ENCODE measurements at places on chromosomes 2 and 18. TPM values are rescaled to one million over a fixed set of nuclear protein-coding genes. Genes with fewer than 3 reads are reported as not detected.
A peak's percentile ranks its signal among the peaks of the same experiment; 100 is the strongest.

The MARCO gene
- not detected for polyA plus RNA-seq

- no peak for DNase-seq
- peaks cover 1% of the 10 kb centered on the region for H3K27me3 ChIP-seq
- no peak overlapping the region for H3K4me3 ChIP-seq
- no peaks in the 10 kb centered on the region for H3K4me1 ChIP-seq
Measured at GRCh38 chr2:160256507-160256906, 56.4 kb upstream of the ITGB6 start.

DNA sequence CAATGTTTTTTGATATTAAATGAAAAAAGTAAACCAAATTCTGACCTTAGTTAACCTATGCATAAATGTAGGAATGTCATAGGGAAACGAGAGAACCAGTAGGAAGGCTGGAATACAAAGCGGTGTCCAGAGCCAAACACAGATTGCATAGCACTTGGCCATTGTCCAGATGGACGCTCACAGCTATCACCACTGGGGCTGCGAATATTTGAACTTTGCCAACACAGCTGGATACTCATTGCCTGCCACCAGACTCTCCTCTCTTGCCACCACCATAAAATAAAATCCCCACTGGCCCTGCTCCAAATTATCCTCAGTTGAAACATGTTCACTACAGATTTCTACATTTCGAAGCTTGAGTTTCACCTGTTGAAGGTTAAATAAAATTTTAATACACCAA lies 159.3 kb upstream of the GULP1 start:
- no peaks in the 10 kb centered on the region for H3K36me3 ChIP-seq
- no peak overlapping the region for H3K27ac ChIP-seq
- no peak for DNase-seq
- H3K4me1 ChIP-seq = no peaks in the 10 kb centered on the region
- no peaks in the 10 kb centered on the region for H3K27me3 ChIP-seq

DNA sequence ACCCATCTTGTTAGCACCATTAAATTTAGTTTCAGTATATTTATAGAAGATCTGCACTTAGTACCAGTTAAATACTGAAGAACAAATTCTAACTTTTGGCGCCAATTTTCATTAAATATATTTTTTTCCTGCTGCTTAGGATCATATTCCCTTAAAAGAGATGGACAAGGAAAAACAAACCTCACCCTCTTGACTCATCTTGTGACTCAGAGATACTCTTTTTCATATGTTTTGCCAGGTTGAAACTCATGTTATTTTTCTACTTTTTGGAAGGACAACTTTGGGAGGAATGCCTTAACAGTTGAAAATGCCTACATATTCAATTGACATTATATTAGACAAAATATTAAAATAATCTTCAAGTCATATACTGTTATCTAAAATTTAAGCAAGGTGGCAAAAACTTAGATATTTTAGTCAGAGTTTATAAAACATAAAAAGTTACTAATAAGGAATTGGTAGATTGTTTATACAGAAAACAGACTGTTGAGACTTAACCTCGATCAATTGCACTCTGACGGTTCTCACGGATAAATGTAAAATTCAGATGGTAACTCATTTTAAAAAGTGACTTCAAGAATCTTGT lies 36.2 kb downstream of the PNO1 start:
- no peak for DNase-seq
- peaks cover 18% of the 10 kb centered on the region for H3K4me1 ChIP-seq
- H3K36me3 ChIP-seq = no peaks in the 10 kb centered on the region
- no peaks in the 10 kb centered on the region for H3K27me3 ChIP-seq

- H3K36me3 ChIP-seq = no peaks in the 10 kb centered on the region
- peak; percentile 56 for DNase-seq
- H3K27ac ChIP-seq = peak overlapping the region; percentile 80
- H3K27me3 ChIP-seq = no peaks in the 10 kb centered on the region
- peaks cover 20% of the 10 kb centered on the region for H3K4me1 ChIP-seq
Measured at GRCh38 chr2:239380831-239381708, 19.8 kb downstream of the HDAC4 start.

GRCh38 chr2:26477911-26478253 lies at the start of gene OTOF:
Gene OTOF, minus strand, starts transcription at chr2:26478124.
- no peak within 1 kb of the TSS for H3K27ac ChIP-seq
- H3K27me3 ChIP-seq = no peaks in the 10 kb centered on the region
- no peaks in the 10 kb centered on the region for H3K36me3 ChIP-seq
- no peak within 1 kb of the TSS for H3K4me3 ChIP-seq
- no peak for DNase-seq

The SPR gene
- not detected for polyA plus RNA-seq

DNA sequence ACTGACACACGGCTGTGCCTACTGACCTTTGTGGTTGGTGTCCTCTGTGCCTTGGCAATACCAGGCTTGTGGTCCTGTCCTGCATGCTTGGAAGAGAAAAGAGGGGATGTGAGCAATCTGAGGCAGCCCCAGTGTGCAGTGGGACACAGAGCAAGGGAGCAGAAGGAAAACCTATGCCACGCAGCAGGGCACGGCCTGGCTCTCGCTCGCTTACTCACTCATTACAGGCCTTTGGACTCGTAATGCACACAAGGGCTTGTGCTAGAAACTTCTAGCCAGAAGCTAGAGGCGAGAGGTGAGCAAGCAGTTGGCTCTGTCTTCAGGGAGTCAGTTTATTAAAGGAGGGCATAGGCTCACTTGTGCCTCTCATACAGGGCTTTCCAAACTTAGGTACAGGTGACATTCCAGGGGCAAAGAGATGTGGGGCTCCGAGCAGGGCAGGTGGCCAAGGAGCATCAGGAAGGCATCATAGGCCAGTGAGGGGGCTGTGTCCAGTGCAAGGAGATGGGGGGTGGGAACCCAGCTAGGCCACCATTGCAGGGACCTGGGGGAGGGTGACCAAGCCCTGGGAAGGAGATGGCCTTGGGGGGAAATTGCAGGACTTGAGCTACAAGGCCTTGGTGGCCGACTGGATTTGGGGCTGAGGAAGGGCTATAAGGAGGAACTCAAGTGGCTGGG lies 100.8 kb downstream of the DYSF start:
- H3K4me3 ChIP-seq = no peak overlapping the region
- H3K27me3 ChIP-seq = no peaks in the 10 kb centered on the region
- H3K36me3 ChIP-seq = no peaks in the 10 kb centered on the region

DNA sequence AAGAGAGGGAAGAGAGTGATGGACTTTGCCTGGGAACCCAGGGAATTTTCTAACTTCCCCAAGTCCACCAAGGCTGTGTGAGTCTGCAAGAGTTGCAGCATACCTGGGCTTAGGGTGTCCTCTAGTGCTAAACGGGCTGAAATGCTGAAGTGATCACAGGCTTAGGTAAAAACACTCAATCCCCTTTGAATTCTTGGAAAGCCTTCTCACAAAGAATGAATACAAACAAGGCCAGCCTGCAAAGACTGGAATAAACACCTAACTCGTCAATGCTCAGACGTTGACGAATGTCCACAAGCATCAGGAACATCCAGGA lies 30.0 kb upstream of the BMP10 start:
- no peaks in the 10 kb centered on the region for H3K27me3 ChIP-seq
- H3K36me3 ChIP-seq = no peaks in the 10 kb centered on the region

GRCh38 chr2:186946896-186947467 lies 98.0 kb upstream of the ZSWIM2 start:
- H3K36me3 ChIP-seq = no peaks in the 10 kb centered on the region
- no peak overlapping the region for H3K4me3 ChIP-seq
- no peak overlapping the region for H3K27ac ChIP-seq
- DNase-seq = no peak
- no peaks in the 10 kb centered on the region for H3K27me3 ChIP-seq

DNA sequence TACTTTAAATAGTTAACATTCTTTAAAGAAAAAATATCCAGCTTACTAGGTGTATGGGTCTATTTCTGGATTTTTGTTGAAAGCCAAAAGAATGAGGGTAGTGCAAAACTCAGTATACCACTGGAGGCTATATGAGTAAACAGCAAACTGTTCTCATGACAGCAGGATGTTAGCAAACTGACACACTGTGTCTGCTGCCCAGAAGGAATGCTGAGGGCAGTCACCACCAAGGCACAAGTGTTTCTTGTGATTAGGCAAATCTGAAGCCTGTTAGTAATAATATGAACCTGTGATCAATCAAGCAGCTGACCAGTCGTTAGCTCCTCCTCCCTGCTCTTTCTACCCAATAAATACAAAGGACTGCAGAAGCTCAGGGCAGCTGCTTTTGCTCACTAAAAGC lies 50.5 kb upstream of the SULT1C3 start:
- H3K4me3 ChIP-seq = no peak overlapping the region
- no peak overlapping the region for H3K27ac ChIP-seq
- no peaks in the 10 kb centered on the region for H3K36me3 ChIP-seq
- peaks cover 2% of the 10 kb centered on the region for H3K27me3 ChIP-seq

The HIBCH gene
- 22.7 TPM for polyA plus RNA-seq

The FOXI3 gene
- polyA plus RNA-seq = not detected

The GPR45 gene
- not detected for polyA plus RNA-seq

The SPP2 gene
- not detected for polyA plus RNA-seq

DNA sequence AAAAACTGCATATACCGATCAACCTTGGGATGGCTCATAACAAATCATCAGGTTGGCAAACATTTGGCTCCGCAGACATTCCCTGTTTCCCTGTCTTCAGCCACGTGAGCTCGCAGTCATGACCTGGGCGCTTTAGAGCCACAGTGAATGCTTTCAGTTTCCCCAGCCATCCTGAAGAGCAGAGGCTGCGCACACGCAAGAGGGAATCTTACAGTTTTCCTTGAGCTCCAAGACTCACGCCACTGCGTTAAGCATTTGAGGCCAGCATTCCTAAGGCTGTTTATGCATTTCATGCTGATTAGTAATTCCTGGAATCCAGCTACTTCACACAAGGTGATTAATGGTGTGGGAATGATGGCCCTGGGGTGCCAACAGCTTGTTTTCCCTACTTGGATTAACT lies 95.1 kb downstream of the MTCL1 start:
- H3K27ac ChIP-seq = no peak overlapping the region
- no peaks in the 10 kb centered on the region for H3K36me3 ChIP-seq
- H3K4me3 ChIP-seq = no peak overlapping the region
- no peaks in the 10 kb centered on the region for H3K4me1 ChIP-seq
- DNase-seq = no peak

GRCh38 chr2:108288534-108289106 lies at the start of gene SULT1C2:
Gene SULT1C2, plus strand, starts transcription at chr2:108288895. Its CDS starts 4,773 bp downstream, at chr2:108293668.
- H3K27ac ChIP-seq = no peak within 1 kb of the TSS

The TACR1 gene
- polyA plus RNA-seq = not detected

- H3K27me3 ChIP-seq = no peaks in the 10 kb centered on the region
- DNase-seq = no peak
- H3K36me3 ChIP-seq = no peaks in the 10 kb centered on the region
- no peak overlapping the region for H3K27ac ChIP-seq
Measured at GRCh38 chr18:2513616-2514015, 57.7 kb downstream of the METTL4 start.

- H3K36me3 ChIP-seq = no peaks in the 10 kb centered on the region
- no peak overlapping the region for H3K4me3 ChIP-seq
- no peak overlapping the region for H3K27ac ChIP-seq
- no peaks in the 10 kb centered on the region for H3K4me1 ChIP-seq
Measured at GRCh38 chr2:71832844-71833243, 314.8 kb downstream of the CYP26B1 start.

- no peaks in the 10 kb centered on the region for H3K36me3 ChIP-seq
- no peaks in the 10 kb centered on the region for H3K4me1 ChIP-seq
Measured at GRCh38 chr2:26632624-26633185, 8.5 kb downstream of the CIB4 start.

- H3K27ac ChIP-seq = no peak overlapping the region
- H3K27me3 ChIP-seq = no peaks in the 10 kb centered on the region
- H3K36me3 ChIP-seq = no peaks in the 10 kb centered on the region
- H3K4me1 ChIP-seq = no peaks in the 10 kb centered on the region
- DNase-seq = no peak
Measured at GRCh38 chr2:99725820-99726219, 236.0 kb upstream of the REV1 start.

GRCh38 chr2:49811502-49811901 lies 657.2 kb upstream of the FSHR start:
- H3K4me3 ChIP-seq = no peak overlapping the region
- no peaks in the 10 kb centered on the region for H3K4me1 ChIP-seq
- no peak overlapping the region for H3K27ac ChIP-seq
- H3K27me3 ChIP-seq = no peaks in the 10 kb centered on the region

GRCh38 chr18:30404422-30404821 lies 638.1 kb downstream of the DSC3 start:
- H3K27me3 ChIP-seq = no peaks in the 10 kb centered on the region
- no peak for DNase-seq
- no peaks in the 10 kb centered on the region for H3K36me3 ChIP-seq
- H3K4me3 ChIP-seq = no peak overlapping the region
- no peaks in the 10 kb centered on the region for H3K4me1 ChIP-seq

- H3K4me3 ChIP-seq = no peak overlapping the region
- H3K36me3 ChIP-seq = no peaks in the 10 kb centered on the region
- DNase-seq = no peak
- H3K27me3 ChIP-seq = no peaks in the 10 kb centered on the region
Measured at GRCh38 chr2:140502951-140503630, 1627.7 kb downstream of the LRP1B start.

The ZNF236 gene
- polyA plus RNA-seq = 8.1 TPM

DNA sequence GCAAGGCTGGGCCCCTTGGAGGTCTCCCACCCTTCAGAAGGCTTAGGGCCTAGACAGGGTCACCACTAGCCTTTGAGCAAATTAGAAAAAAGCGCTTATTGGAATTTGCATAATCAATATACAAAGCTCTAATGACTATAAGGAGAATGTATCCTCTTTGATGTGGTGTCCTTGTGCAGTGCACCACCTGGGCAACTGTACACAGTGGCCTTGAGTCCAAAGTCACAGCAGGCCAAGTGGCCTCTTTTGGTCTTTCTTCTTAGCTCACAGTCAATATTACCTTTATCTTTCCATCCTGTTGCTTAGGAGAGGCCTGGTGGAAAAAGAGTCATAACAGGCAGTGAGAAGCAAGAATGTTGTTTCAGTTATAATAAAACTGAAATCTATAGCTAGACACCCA lies 19.7 kb upstream of the ST3GAL5 start:
- H3K27ac ChIP-seq = no peak overlapping the region
- H3K27me3 ChIP-seq = no peaks in the 10 kb centered on the region
- H3K4me3 ChIP-seq = no peak overlapping the region
- H3K4me1 ChIP-seq = no peaks in the 10 kb centered on the region
- no peak for DNase-seq
- no peaks in the 10 kb centered on the region for H3K36me3 ChIP-seq

GRCh38 chr18:78975699-78976335 lies 3.8 kb upstream of the SALL3 start:
- H3K27ac ChIP-seq = no peak overlapping the region
- H3K4me3 ChIP-seq = no peak overlapping the region
- DNase-seq = no peak

GRCh38 chr18:61888622-61889021 lies 4.2 kb downstream of the RNF152 start:
- H3K27ac ChIP-seq = no peak overlapping the region

GRCh38 chr18:24827501-24827900 lies 367.1 kb downstream of the HRH4 start:
- H3K27ac ChIP-seq = no peak overlapping the region
- H3K27me3 ChIP-seq = no peaks in the 10 kb centered on the region

The CDH7 gene
- polyA plus RNA-seq = not detected

The TRIM43 gene
- polyA plus RNA-seq = not detected

DNA sequence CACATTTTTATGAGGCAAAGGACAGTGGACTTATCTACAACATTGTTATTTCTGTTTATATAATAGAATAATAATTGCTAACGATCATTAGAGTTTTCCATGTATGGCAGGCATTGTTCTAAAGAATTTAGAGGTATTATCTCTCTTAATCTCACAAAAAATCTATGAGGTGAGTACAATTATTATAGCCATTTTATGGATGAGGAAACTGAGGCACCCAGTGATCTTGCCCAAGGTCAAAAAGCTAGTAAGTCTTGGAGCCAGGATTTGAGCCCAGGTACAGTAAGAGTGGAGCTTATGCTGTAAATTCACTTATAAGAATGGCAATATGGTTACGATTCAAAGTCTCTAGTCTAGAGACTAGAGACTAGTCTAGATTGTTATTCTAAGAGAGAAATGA lies 331.7 kb downstream of the PLCL1 start:
- no peaks in the 10 kb centered on the region for H3K4me1 ChIP-seq
- no peaks in the 10 kb centered on the region for H3K27me3 ChIP-seq
- no peak overlapping the region for H3K4me3 ChIP-seq
- no peak overlapping the region for H3K27ac ChIP-seq
- H3K36me3 ChIP-seq = peaks cover 3% of the 10 kb centered on the region
- no peak for DNase-seq

The GREB1L gene
- polyA plus RNA-seq = not detected

Measured in CD4-positive, CD25-positive, alpha-beta regulatory T cell (primary cell).